ENCODE measurements at places on chromosomes 4 and X.

GRCh38 chr4:1863297-1864033 lies 7.5 kb upstream of the LETM1 start:
- DNase-seq = peak; percentile 27

GRCh38 chr4:98385831-98386230 lies 124.6 kb downstream of the RAP1GDS1 start:
- no peak for DNase-seq

DNA sequence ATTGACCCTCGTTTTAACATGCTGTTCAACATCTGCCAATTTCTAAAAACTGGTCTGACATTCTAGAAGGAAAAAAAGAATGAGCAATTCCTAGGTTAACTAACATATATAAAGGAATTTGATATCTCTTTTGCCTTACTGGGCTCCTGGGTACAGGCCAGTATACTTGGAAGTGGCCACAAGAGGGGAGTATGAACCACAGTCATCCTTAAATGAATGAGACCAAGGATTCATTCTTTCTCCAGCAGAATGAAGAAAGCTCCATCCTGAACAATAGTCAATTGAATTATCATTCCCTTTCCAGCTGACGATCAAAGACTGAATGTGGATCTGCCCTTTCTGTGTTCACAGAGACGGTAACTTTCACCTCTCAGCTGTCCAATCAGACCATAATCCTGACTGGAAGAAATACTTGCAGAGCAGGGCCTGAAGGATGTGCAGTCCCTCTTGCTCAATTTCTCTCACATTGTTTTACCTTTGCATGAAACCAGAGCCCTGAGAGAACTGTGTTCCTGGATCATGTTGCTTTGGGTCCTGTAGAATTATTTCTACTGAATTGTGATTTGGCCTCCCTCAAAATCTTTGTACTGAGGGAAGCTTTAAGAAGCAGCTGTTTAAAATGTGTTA lies 14.8 kb upstream of the SPARCL1 start:
- DNase-seq = no peak

DNA sequence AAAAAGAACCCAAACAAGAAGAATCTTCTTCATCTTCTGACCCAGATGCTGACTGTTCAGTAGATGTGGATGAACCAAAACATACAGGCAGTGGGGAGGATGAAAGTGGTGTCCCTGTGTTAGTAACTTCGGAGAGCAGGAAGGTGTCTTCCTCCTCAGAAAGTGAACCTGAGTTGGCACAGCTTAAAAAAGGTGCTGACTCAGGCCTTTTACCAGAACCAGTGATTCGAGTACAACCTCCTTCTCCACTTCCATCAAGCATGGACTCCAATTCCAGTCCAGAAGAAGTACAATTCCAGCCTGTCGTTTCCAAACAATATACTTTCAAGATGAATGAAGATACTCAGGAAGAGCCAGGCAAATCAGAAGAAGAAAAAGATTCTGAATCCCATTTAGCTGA lies 307.0 kb downstream of the ANK2 start:
- DNase-seq = no peak

GRCh38 chrX:154000051-154000450 lies 19.7 kb downstream of the IRAK1 start:
- DNase-seq = no peak

Measured in mucosa of descending colon (tissue), 3 donors.